Activated naive CD8-positive, alpha-beta T cell treated with anti-CD3 and anti-CD28 coated beads for 36 hours (primary cell): ENCODE measurements at places on chromosomes 13 and 19. TPM values are rescaled to one million over a fixed set of nuclear protein-coding genes. Genes with fewer than 3 reads are reported as not detected.
A peak's percentile ranks its signal among the peaks of the same experiment; 100 is the strongest.

- DNase-seq = no peak
Observed at GRCh38 chr19:16620018-16620417, 8.0 kb downstream of the MED26 start.

- peak; percentile 1 for DNase-seq
Observed at GRCh38 chr19:27974082-27974513, 1238.9 kb downstream of the UQCRFS1 start.

CCDC194 gene
- total RNA-seq = 1.6 TPM

APC2 gene
- total RNA-seq = 0.26 TPM

DNA sequence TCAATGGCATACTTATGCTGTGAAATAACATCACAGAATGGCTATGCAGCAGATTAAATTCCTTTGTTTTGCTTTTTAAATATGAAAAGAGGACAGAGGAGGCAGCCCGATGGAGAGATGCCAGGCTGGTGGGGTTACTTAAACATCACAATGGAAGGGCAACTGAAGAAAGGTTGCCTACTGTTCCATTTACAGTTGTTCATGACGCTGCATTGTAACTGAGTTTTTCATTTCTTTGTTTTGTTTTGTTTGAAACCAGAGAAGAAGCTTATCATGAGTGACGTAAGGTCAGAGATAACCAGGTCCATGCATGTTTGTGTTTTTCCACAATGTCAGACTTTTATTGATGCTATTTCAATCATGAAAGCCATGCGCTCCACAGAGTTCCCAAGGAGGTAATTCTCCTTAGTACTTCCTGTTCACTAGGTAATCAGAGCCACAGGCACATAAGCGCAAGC is 273.8 kb downstream of the LHFPL6 start:
- DNase-seq = no peak

VSTM2B gene
- total RNA-seq = not detected
